ENCODE measurements at places on chromosomes 13 and 19.

GRCh38 chr19:58009666-58010301 lies 7.2 kb upstream of the ZNF606 start:
- DNase-seq = peak; percentile 24

DNA sequence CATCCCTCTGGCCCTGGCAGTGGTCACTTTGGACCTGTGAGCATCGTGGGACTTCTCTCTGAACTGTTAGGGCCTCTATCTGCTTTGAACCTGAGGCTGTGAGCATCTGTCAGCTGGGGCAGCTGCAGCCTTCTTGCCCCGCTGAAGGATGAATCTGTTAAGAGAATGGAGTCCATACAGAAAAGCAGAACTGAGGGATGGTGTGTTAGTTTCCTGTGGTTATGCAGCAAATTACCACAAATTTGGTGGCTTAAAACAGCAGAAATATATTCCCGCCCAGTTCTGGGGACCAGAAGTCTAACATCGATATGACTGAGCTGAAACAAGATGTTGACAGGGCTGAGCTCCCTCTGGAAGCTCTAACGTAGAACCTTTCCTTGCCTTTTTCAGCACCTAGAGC lies 1.6 kb upstream of the ZNF497 start:
- no peak for DNase-seq

GRCh38 chr19:40530091-40530901 lies 46.4 kb upstream of the SHKBP1 start:
- no peak for DNase-seq

- no peak for DNase-seq
Measured at GRCh38 chr13:43244481-43244880, 221.1 kb downstream of the DNAJC15 start.

DNA sequence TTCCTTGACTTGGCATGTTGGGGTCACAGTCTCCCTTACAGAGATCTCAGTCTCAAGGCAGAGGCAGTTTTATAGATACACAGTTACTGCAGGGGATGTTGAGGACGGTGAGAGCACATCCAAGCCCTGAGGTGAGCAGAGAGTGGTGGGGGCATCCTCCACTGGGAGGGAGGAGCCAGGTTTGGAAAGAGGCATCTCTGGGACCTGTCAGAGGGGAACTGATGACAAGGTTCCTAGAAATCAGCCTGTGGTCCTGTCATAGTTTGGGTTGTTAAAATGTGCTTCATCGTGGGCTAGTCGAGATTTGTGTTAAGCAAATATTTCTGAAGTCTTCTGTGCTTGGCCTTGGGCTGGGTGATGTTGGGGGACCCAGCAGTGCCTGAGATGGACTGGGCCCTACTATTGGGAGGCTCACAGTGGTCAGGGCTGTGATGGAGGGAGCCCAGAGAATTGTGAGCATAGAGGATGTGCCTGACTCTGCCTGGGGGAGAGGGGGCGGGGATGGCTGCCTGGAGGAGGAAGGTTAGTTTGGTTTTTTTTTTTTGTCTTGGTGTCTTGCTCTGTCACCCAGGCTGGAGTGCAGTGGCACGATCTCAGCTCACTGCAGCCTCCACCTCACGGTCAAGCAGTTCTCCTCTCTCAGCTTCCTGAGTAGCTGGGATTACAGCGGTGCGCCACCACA lies 3.9 kb downstream of the SUPT5H start:
- no peak for DNase-seq

GRCh38 chr19:38596057-38596981 lies 21.4 kb downstream of the MAP4K1 start:
- no peak for DNase-seq

DNA sequence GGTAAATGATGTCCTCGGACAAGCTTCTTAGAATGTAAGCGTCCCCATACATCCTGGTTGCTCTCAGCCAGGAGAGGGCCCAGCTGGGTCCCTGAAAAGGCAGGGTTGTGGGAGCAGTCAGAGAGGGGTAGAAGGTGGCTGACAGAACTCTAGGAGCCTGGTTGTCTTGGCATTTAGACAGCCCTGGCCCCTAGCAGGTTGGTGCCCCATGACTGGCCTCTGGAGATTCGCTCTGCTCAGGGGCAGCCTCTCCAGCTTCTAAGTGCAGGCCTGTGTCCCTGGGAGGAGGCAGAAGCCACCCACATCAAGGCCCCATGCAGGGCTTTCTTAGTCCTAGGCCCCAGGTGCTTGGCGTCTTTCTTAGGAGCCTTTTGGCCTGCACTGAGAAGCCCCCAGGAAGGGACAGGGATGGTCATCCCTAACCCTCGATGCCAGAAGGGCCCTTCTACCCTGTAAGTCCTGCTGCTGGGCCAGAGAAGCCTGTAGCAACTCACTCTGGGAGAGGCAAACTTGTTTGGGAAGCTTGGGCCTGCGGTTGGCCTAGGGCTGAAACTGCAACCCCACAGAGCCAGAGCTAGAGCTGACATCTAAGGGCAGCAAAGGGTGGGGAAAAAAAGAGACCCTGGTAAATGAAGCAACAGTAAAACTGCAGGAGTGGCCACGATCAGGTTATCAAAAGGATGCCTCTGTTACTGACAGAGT lies 2.8 kb upstream of the CDX2 start:
- no peak for DNase-seq

GRCh38 chr13:30720172-30720869 lies 15.0 kb upstream of the ALOX5AP start:
- peak; percentile 11 for DNase-seq

DNA sequence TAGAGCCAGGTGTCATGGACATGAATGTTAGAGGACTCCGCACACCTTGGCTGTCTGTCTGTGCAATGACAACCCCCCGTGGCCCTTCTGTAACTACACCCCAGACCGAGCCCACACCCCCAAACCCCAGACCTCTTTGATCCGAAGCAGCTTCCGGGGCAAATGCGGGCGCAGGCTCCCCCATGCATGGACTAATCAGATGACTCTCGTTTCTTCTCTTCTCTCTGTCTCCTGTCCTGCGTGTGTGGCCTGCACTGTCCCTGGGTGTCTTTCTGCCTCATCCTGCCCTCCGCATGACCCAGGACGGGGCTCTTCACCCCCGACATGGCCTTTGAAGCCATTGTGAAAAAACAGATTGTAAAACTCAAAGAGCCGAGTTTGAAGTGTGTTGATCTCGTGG lies 38.9 kb downstream of the TMED1 start:
- DNase-seq = no peak

All from foreskin melanocyte (primary cell).